ENCODE measurements at places on chromosomes 6 and 20.
A peak's percentile ranks its signal among the peaks of the same experiment; 100 is the strongest.

DNA sequence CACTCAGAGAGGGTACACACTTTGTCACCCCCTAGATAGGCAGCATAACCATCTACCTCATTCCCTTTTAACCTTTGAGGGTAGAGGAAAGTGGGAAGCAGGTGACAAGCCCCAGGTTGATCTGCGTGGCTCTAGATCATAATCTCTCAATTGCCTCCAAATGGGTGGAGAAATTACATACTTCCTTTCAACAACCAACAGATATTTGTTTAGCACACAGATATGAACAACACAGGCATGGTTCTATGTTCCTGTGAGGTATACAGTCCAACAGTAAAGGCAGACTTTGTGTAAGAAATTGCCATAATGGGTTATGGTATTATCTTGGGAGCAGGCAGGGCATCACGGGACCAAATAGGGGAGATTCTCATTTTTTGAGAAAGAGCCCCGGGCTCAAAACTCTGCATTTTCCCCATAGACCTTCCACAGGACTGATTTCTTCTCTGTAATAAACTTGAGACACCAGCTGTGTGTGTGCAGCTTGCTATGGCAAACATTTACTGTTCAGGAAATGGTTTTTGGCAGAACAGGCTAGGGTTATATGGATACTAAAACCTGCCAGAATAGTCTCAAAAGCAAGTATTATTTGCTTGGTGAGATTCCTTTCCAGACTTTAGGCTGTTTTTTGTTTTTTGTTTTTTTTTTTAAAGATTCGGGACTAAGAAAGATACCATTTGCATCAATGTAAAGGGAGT, 126.2 kb downstream of the CD164 start:
- H3K4me3 ChIP-seq: no peak overlapping the region
- H3K4me1 ChIP-seq: peaks cover 6% of the 10 kb centered on the region

GRCh38 chr20:1121429-1121828, 3.0 kb downstream of the PSMF1 start:
- H3K27ac ChIP-seq: peak overlapping the region; percentile 73
- H3K4me1 ChIP-seq: peaks cover 56% of the 10 kb centered on the region
- DNase-seq: no peak
- H3K27me3 ChIP-seq: peaks cover 8% of the 10 kb centered on the region
- peak overlapping the region; percentile 64 for H3K4me3 ChIP-seq

DNA sequence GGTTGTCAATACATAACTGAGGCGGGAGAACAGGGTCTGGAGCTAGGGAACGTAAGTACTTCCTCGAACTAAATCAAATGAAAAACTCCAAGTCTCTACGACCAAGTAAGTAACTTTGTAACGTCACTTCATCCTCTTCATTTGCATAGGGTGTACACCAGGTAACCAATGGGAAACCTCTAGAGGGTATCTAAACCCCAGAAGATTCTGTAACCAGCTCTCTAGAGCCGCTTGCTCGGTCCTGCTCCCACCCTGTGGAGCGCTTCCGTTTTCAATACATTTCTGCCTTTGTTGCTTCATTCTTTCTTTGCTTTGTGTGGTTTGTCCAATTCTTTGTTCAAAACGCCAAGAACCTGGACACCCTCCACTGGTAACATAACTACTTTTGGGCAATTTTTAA, 133.5 kb upstream of the TMEM170B start:
- H3K4me1 ChIP-seq: peaks cover 12% of the 10 kb centered on the region
- no peak overlapping the region for H3K27ac ChIP-seq

GRCh38 chr6:3231247-3232016, 4.0 kb upstream of the TUBB2B start:
- H3K36me3 ChIP-seq: no peaks in the 10 kb centered on the region
- peaks cover 73% of the 10 kb centered on the region for H3K4me1 ChIP-seq
- peak; percentile 85 for DNase-seq
- peak overlapping the region; percentile 94 for H3K4me3 ChIP-seq
- peak overlapping the region; percentile 94 for H3K27ac ChIP-seq

- no peak for DNase-seq
- no peak overlapping the region for H3K27ac ChIP-seq
- no peak overlapping the region for H3K4me3 ChIP-seq
- H3K4me1 ChIP-seq: peaks cover 28% of the 10 kb centered on the region
- H3K36me3 ChIP-seq: no peaks in the 10 kb centered on the region
- peaks cover 26% of the 10 kb centered on the region for H3K27me3 ChIP-seq
These were observed 4.9 kb upstream of the PTGIS start for GRCh38 chr20:49572857-49573256.

Measured in nephron progenitor cell (in vitro differentiated cells).